ENCODE measurements at places on chromosomes 7 and 10.

DNA sequence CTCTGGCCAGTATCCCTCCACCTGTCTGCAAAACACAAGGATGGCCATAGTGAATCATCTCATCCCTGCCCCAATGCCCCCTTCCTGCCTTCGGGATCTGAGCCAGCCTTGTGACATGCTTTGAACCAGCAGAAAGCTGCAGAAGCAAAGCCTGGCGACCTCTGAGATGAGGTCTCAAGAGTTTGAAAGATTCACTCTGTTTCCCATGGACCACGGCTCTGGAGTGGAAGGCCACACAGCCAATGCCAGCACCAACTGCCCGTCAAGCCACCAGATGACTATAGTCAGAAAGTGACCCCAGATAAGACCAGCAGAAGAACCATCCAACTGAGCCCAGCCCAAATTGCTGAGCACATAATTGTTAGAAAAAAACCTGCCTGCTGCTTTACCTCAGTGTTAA lies 193.9 kb upstream of the PPP2R2D start:
- no peak for DNase-seq

- no peak for DNase-seq
Measured at GRCh38 chr10:8543361-8544056, 489.0 kb downstream of the GATA3 start.

- DNase-seq, result no peak
Measured at GRCh38 chr10:13633689-13634088, 46.9 kb downstream of the PRPF18 start.

DNA sequence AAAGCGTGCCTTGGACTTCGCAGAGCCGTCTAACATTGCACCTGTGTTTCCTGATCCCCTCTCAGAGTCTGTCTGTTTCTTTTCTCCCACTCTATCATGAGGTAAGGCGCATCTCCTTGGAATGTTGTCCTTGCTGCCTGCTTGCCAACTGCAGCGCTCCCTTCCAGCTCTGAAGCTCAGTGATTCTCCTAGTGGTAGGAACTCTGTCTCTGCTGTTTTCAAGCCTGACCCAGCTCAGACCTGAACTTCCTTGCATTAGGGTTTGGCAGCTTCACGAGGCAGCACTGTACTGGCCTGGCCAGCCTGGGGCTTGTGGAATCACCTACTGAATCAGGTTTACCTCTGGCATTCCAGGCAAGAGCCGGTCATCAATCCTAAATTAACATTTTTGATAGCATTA lies 123.9 kb downstream of the CREB5 start:
- no peak for DNase-seq

DNA sequence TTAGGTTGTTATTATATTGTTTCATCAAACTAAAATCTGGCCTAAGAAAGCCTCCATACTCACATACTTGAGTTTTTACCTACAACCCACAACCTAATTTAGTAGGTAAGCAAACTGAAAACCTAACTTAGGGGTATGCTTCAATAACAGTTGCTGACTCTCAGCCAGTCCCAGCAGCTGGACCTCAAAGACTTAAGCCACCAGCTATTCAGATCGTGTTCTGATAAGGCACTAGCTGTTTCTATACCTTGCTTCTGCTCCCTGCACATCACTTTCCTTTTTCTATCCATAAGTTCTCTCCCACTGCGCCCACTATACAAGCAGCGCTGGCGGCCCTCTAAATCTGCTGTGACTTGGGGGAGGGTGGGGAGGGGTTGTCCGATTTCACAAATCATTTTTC lies 42.3 kb downstream of the SUGCT start:
- DNase-seq, result no peak
